ENCODE measurements at places on chromosomes 7 and 10.

- no peak for DNase-seq
These were observed 52.1 kb downstream of the MACC1 start for GRCh38 chr7:20165146-20165510.

DNA sequence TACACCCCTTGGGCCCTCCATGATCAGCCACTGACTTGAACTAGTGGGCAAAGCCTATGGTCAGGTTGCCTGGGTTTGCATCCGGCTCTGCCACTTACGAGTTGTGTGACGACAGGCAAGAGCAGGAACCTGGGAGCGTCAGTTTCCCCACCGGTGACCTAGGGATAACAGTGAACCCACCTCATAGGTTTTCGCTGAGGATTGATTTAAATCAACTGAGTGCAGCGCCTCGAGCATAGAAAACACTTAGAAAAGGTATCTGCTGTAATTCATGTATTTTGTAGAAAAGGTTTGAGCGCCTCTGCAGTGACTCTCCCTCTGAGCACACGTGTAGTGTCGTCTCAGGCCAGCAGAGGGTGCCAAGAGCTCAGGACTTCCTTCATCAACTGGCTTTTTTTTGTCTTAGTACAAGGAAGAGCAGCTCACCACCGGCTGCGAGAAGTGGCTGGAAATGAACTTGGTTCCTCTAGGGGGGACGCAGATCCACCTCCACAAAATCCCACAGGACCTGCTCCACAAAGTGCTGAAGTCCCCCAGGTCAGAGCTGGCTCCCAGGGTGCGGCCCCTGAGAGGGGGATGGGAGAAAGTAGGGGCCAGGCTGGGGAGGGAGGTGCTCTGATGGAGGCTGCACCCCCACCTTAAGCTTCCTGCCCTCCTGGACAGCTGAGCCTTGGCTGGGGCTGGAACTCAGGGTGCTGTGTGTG is 27.7 kb downstream of the BTBD16 start:
- peak; percentile 62 for DNase-seq

GRCh38 chr10:124041675-124042445 is 51.5 kb downstream of the CHST15 start:
- DNase-seq: no peak

GRCh38 chr7:11155883-11156282 is 182.2 kb downstream of the PHF14 start:
- no peak for DNase-seq

DNA sequence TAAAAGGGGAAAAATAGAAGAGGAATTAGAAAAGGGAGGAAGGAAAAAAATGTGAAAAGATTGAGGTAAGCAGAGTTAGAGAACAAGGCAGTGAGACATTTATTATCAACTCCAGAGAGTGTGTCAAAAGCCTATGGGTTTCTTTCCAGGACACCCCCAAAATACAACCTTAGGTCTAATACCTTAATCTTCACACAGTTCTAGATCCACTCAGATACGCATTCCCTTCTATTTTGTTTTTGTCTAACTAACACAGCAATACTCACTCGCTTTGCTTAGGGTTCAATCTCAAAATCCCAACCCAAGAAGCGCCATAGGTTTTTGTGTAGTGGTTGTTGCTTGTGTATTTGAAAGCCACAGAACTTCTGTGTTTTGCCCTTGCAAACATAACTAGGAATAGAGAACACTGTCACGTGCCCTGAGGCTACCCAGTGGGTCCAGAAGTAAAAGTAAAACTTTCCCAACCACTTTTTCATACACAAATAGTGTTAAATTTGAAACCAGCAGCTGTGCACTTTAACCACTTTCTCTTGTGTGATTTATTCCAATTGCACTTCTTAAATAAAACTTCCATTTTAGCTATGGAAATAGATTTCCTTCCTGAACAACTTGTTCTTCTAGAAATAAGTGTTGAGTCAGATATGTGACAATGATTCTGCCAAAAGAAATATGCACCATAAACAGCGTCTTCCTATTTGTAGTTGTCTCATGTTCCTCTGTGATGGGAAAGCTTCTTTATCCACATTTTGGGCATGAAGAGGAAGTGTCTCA is 414.7 kb upstream of the GHITM start:
- DNase-seq: no peak

- DNase-seq: no peak
These were observed 283.0 kb downstream of the HDAC9 start for GRCh38 chr7:18778594-18778993.

- no peak for DNase-seq
These were observed 8.5 kb downstream of the LRIT2 start for GRCh38 chr10:84216834-84217233.

DNA sequence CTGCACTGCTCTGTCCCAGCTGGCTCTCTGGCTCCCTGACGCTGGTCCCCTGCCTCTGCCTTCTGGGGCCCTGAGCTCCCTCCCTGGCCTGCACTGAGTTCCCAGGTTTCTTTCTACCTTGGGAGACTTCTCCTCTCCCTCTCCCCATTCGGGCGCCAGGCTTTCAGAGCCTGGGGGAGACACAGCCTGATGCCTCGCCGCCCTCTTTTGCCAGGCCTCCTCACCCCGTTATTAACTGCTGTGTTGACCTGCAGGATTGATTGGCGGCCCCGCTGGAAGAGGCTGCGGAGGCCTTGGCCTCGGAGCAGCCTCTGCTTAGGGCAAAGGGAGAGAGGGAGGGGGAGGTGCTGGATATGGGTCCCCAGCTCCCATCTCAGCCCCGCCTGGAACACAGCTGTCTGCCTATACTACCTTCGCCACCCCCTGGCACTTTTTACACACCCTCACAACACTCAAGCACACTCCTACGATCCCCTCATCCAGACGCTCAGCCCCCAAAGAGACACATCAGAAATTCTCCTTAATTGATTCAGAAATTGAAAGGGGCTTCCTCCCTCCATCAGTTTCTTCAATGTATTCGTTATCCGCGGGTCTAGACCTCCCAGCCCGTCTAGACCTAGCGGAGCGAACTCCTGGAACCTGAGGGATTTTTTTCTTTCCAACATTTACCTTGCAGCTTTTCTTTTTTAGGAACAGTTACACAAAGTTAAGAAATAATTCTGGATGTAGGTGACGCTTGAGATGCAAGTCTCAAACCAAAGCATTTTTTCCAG is 7.1 kb upstream of the PAX2 start:
- no peak for DNase-seq

DNA sequence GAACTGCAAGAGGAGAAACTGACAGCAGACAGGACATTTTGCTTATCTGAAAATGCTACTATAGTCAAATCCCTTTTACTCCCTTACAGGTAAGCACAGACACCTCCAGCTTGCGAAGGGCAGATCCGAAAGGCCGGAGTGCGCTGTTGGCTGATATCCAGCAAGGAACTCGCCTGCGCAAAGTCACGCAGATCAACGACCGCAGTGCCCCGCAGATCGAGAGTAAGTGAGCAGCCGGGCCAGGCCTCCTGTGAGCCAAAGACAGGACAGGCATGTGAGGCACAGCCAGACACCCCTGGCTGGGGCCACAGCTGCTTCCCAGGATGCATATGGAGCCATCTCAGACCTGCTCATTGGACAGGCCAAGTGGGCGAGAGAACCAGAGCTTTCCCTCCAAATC is 69.4 kb downstream of the WIPF3 start:
- DNase-seq: no peak

- no peak for DNase-seq
These were observed 306.1 kb downstream of the DGKB start for GRCh38 chr7:14596421-14596820.

- DNase-seq: no peak
These were observed 20.4 kb downstream of the GNG11 start for GRCh38 chr7:93941945-93942344.

- DNase-seq: peak; percentile 20
These were observed 87.9 kb upstream of the GTF2I start for GRCh38 chr7:74569501-74570075.

GRCh38 chr10:43141421-43141820 is 3.2 kb downstream of the CSGALNACT2 start:
- DNase-seq: no peak

DNA sequence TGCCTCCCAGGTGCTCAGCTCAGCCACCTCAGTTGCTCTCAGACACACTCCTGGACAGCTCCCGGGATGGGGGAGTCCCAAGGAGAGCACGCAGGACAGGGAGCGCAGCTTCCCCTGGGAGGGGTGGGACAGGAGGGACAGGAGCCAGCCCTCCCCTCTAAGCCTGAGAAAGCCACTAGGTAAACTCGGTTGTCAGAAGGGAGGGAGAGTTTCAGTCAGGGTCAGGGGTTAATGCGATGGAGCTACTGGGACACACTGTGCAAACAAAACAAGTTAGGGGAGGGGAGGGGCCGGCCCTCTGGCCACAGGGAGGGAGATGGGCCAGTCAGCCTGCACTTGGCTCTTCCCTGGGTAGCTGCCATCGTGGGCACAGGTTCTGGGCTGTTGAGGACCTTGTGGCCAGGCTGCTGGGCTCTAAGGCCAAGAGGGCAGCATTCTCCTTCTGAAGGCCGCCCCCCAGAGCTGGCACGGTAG is 31.1 kb downstream of the KAZALD1 start:
- DNase-seq: no peak

DNA sequence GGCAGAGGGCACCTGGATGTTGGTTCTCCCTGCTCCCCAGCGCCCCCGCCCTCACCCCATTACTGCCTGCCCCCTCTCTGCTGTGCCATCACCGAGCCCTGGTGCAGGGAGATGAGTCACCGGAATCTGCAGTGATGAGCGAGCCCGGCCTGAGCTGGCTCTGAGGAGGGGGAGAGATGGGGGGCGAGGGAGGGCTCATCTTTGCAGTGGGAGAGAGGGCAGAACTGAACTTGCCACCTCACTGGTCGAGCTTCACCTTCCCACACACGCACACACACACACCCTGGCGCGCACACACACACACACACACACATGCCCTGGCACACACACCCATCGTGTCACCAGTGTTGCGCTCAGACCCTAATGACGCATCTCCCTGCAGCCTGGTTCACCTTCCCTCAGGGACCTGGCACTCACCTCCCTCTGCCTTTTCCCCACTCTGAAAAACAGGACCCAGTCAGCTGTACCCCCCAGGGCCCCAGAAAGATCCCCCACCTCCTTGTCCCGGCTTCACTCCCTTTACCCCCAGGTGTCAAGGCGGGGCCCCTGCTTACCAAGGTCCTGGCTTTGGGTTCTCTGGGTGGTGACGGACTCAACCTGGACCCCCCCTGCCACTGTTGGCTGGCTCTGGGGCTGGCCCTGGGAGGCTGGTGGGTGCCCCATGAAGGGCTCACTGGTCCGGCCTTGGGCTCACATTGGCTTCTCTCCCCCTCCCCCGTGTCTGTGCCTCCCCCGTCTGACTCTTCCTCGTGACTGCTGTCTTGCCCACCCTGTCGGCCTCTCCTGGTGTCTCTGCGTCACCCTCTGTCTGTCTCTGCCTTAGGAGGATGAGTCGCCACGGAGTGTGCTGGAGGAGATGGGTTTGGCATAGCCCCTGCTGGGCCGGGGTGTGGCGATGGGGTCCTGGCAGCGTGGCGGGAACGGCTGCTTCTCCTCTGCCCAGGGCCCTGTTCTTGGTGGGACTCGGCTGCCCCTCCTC is 5.4 kb downstream of the VGF start:
- no peak for DNase-seq

GRCh38 chr10:58930500-58930899 is 245.9 kb upstream of the PHYHIPL start:
- no peak for DNase-seq

DNA sequence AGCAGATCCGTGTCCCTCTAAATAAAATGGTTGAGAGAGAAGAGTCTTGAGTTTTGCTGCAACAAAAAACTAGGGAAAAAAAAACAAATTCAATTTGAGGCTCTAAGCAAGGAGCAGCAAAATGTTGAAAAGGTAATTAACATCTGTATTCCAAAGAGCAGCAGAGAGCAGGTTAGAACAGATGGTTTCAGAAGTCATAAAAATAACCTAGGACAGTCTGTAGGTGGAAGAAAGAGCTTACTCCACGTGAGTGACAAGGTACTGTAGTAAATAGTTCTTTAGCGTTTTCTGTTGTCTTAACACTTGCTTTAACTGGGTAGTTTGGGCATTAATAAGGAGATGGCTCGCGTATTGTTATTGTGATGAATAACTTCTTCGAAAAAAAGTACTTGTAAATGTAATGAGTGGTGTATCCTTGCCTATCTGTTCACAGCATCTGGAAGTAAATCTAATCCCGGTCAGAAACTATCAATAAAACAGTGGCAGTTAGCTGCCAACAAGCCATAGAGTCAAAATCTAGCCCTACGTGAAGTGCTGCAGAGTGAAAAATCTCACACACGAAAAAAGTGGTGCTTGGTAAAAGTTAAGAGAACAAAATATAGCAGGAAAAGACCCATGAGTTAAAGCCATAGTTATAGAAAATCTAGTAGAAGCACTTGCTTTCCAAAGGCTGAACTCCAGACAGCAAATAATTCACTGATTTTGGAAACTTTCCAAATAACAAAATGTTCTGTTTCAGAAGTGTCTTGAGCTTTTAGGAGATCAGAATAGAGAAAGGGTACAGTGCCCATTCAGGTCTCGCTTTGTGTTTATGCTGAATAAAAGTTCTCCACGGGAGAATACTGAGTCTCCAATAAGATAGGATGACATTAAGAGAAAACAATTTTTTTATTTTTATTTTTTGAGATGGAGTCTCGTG is 49.3 kb upstream of the PARD3 start:
- DNase-seq: no peak

DNA sequence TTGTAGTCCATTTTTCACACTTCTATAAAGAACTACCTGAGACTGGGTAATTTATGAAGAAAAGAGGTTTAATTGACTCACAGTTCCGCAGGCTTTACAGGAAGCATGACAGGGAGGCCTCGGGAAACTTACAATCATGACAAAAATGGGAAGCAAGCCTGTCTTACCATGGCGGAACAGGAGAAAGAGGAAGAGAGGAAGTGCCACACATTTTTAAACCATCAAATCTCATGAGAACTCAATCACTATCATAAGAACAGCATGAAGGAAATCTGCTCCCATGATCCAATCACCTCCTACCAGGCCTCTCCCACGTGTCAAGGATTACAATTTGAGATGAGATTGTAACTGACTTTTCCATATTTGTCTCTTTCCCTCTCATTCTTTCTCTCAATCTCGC is 9.3 kb upstream of the PNPLA8 start:
- no peak for DNase-seq

DNA sequence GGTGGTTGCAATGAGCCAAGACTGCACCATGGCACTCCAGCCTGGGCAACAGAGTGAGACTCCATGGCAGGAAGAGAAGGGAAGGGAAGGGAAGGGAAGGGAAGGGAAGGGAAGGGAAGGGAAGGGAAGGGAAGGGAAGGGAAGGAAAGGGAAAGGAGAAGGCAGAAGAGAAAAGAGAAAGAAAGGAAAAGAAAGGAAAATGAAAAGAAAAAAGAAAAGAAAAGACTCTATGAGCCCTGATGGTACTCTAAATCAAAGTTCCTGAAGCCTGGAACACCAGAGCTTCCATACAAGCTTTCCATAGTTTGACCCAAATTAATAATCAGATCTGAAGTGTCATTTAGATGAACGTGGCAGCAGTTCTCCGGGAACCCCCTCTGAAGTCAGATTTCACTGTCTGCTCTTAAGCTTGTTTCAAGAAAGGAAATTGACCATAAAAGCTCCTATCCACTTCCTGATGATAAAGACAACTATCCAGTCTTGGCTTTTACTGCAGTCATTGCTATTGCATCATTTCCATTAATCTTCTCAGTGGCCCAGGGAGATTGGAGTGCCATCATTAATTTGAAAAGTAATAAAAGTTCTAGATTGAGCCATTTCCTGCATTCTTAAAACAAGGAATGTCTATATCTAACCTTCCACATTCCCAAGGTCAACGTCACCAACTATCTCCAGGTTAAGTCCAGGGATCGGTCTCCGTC is 44.2 kb upstream of the FRMD4A start:
- DNase-seq: no peak

All from activated CD4-positive, alpha-beta T cell treated with anti-CD3 and anti-CD28 coated beads, Interleukin-2, amount 50 U/mL, for 1 hour (primary cell).